ENCODE measurements at places on chromosomes 11 and 22. TPM values are rescaled to one million over a fixed set of nuclear protein-coding genes. Genes with fewer than 3 reads are reported as not detected.

DNA sequence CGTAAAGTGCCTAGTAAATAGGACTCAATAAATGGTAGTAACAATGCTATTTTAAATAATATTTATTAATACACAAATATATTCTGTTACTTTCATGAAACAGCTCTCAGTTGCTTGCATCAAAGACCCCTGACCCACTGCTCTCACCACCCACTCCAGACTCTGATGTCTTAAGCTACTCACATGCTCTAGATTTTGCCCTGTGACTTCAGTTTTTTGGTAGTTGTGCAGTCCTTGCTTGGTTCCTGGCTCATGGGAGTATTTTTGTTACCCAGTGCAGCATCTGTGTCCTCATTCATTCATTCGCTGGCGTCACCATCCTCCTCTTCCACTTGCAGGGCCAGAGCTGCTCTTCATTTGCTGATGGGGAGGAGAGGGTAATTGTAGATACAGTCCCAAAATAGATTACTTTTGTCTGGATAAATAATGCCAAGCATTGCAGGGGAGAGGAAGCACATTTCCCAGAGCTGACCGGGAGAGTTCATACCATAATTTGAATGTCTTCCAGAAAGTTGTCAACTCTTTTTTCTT is 12.7 kb downstream of the MRPL48 start:
- DNase-seq = no peak

- DNase-seq = peak; percentile 2
Measured at GRCh38 chr11:69490516-69490915, 9.1 kb downstream of the LINC01488 start.

The TEAD1 gene
- 19.6 TPM for polyA plus RNA-seq

The CDCA5 gene
- 0.28 TPM for polyA plus RNA-seq

The GDPD4 gene
- not detected for polyA plus RNA-seq

DNA sequence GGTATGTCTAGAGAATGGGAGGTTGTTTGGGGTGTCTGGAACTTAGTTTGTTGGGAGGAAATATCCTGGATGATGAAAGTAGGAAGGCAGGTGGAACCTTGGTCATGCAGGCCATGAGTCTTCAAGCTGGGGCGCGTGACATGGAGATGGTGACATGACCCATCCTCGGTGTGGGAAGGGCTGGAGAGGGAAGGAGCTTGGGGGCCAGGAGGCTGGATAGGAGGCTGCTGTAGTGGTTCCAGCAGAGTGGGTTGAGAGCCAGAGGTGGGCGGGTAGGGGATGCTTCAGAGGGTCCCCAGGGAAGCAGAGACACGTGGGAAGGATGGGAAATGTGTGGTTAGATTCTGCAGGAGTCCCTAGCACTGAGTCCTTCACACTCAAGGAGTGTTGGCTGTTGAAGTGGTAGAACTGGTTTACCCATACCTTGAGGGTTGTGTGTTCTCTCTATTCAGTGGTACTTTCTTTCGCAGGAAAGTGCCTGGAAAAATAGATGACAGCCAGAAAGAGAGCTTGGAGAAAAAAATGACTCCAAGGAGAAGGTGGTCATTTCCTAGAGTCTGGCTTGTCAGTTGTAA is 56.8 kb downstream of the LDLRAD3 start:
- no peak for DNase-seq
